Adrenal gland (tissue), 19 donors: ENCODE measurements at places on chromosomes 4 and X. TPM values are rescaled to one million over a fixed set of nuclear protein-coding genes. Genes with fewer than 3 reads are reported as not detected.

Gene DDX53
- not detected for total RNA-seq

Gene USP46
- 12.1 TPM for total RNA-seq

Gene SPANXD
- total RNA-seq = not detected

Gene IL1RAPL1
- total RNA-seq = not detected

Gene RBM46
- not detected for total RNA-seq

Gene SOD3
- total RNA-seq = 23.1 TPM

Gene VCX3B
- total RNA-seq = not detected

Gene PCDH10
- total RNA-seq = 17.2 TPM

Gene SH3BP2
- total RNA-seq = 60.8 TPM

Gene VCX
- total RNA-seq = not detected

Gene CDKL5
- 4.3 TPM for total RNA-seq

Gene CFAP299
- not detected for total RNA-seq

Gene POU3F4
- not detected for total RNA-seq

Gene SETD7
- 44.6 TPM for total RNA-seq

Gene YIPF7
- 0.72 TPM for total RNA-seq
